Activated T-cell treated with anti-CD3 and anti-CD28 coated beads for 4 hours (primary cell): ENCODE measurements at places on chromosomes 7 and 10.

- no peak for DNase-seq
Observed at GRCh38 chr10:128594688-128595087, 468.5 kb upstream of the MKI67 start.

GRCh38 chr10:124149189-124150042, 56.0 kb upstream of the CHST15 start:
- DNase-seq = no peak

- no peak for DNase-seq
Observed at GRCh38 chr10:44745920-44746319, 165.2 kb upstream of the TMEM72 start.

DNA sequence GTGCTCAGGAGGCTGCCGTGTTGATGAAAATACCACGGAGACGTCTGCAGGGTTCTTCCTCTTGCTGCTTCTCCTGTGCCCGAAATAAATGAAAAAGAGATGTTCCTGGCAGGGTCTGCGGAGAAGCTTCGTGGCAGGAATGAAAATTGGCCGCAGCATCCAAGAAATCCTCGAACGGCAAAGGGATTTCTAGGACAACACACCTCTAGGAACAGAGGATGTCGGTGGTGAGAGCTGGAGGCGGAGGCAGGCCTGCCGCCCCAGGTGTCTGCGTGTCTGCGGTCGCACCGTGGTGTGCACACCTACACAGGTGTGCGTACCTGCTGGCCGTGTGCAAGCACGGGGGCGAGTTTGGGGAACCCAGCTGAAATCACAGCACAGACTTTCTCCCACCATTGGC, 43.4 kb downstream of the TMEM130 start:
- no peak for DNase-seq

DNA sequence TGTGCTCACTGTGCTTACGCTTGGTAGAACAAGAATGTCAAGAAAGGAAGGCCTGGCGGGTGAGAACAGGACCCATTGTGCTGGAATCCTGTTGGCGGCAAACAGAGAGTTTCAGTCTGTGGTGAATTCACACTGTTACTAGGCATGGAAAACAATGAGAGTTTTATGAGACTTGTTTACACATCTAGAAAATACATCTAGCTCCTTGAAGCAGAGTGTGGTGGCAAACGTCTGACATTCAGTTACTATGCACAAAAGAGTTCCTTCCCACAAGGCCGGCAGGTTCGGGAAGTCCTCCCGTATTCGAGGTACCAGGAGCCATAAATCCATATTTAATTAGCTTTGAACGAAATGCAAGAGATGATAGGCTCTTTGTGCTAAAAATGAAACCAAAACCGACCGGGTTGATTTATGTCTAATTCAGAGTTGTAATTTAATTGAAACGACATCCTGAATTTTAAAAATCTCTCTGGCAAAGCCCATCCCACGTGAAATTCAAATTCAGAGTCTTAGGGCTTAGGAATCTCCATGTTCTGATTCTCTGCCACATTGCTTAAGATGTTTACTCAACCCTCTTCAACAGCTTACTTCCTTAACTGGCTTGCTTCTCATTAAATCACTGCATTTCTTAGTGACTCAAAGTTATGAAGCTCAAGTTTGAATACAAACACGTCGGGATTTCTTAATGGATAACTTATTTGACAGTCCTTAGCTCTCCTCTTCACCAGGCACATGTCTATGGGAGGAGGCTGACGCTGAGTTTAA, 299.9 kb upstream of the PITRM1 start:
- DNase-seq = no peak

DNA sequence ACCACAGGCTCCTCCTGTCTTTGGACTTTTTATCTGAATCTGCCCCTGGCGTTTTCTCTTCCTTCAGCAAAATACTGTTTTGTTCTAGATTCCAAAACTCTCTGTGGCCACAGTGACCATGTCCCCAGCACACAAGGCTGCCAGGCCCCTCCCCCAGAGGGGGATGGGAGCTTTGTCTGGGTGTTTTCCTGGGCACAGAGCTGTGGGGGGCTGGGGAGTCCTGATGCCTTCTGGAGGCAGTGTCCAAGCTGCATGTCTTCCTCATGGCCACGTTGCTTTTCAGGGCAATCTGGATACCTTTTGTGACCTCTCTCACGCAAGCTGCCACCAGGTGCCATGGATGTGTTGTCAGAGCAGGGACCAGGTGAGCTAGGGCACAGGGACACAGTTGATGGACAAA, 26.2 kb downstream of the ANTXRL start:
- DNase-seq = no peak

DNA sequence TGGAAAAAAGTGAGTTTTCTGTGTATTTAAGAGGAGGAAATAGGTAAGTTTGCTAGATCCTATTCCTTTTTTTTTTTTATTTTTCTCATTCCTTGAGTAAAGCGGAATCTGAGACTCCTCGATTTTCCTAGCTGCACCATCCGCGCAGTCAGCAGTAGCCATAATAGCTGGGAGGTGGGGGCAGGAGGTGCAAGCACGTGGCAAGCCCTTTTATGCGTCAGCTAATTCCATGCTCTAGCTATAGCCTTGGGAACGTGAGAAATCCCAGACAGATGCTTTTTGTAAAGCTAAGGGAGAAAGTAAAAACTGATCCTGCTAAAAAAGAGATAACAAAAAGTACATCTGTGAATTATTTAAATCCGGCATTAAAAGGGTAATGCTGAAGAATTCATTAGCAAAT, 33.2 kb upstream of the TPK1 start:
- DNase-seq = no peak

GRCh38 chr7:142094861-142095260, 16.7 kb upstream of the MGAM2 start:
- no peak for DNase-seq
